ENCODE measurements at places on chromosomes 4 and X.

- no peak for DNase-seq
Observed at GRCh38 chr4:39741401-39741800, 43.5 kb downstream of the UBE2K start.

- peak; percentile 18 for DNase-seq
Observed at GRCh38 chr4:165493359-165493758, 114.6 kb downstream of the CPE start.

GRCh38 chr4:4693258-4693657, 151.4 kb upstream of the STX18 start:
- DNase-seq, result no peak

DNA sequence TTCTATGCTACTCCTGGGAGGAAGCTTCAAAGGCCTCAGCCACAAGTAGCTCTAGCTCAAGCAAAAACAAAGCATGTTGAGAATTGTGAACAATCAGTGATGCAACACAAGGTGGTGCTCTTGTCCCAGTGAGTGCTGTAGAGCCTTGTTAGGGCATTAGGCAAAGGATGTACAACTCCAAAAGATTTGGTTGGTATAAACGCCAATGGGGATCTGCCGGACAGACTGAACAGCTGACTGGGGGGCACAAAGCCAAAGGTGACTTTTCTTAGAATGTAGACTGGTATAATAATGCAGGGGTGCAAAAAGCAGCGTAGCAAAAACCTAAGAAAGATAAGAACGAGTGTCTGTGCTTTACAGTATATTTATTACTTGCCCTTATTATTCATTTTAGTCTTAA, 62.6 kb upstream of the ALB start:
- no peak for DNase-seq

- no peak for DNase-seq
Observed at GRCh38 chr4:167117273-167117672, 117.0 kb downstream of the SPOCK3 start.

- no peak for DNase-seq
Observed at GRCh38 chrX:107744868-107745267, 30.7 kb downstream of the TSC22D3 start.

DNA sequence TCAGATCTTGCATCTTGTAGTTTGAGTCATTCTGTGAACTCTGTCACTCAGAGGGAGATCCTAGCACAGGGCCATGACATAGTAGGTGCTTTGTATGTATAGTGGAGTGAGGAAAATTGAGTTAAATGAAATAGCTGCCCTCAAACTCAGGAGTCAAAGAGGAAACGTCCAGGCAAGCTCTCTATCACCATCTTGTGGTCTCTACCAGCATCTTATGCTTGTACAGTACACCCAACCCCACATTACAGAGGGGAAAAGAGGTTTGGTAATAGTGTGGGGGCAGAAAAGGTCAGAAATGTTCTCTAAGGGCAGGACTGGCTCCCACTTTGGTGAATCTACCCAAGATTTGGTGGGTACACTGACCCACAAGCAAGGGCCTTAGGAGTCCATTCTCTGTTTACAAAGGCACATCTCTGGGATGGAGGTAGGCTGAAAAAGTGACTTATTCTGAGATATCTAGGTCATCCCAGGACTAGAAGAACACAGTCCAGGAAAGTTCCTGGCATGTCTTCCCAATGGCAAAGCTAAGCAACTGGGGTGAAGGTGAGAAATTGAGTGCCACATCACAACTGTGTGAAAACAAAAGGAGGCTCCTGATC, 131.8 kb downstream of the OR13H1 start:
- no peak for DNase-seq

GRCh38 chrX:56744996-56745395, 16.0 kb downstream of the NBDY start:
- no peak for DNase-seq

GRCh38 chrX:103400931-103401330, 24.6 kb downstream of the BEX3 start:
- DNase-seq, result no peak

DNA sequence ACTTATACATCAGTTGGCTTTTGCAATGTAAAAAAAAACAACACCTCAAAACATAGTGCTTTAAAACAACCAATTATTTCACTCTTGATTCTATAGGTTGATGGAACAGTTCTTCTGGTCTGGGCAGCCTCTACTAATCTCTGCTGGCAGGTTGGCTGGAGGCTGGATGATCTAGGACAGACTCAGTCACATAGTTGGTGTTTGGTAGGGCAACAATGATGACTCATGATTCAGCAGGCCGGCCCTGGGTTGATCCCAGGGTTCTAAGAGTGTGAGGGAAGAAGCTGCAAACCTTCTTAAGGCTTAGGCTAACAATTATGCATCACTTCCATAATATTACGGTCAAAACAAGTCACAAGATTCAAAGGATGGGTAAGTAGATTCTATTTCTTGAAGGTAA, 558.2 kb downstream of the ZNF674 start:
- DNase-seq, result no peak

DNA sequence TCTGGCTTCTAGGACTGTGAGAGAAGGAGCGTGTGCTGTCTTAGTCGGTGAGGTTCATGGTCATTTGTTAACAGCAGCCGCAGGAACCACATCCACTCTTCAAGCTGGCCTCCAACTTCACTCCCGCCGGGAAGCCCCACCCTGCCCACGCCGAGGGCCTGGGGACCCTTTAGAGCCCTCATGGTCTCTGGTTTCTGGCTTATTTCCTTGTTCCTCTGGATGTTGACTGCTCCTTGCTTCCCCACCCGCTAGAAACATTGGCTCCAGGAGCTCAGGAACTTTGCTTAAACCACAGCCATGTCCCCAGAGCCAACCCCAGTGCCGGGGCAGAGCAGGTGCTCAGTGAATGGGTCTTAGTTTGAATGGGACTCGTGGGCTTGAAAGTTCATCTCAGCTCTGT, 40.8 kb downstream of the HTRA3 start:
- no peak for DNase-seq

- DNase-seq, result no peak
Observed at GRCh38 chr4:24632011-24632410, 47.7 kb upstream of the DHX15 start.

DNA sequence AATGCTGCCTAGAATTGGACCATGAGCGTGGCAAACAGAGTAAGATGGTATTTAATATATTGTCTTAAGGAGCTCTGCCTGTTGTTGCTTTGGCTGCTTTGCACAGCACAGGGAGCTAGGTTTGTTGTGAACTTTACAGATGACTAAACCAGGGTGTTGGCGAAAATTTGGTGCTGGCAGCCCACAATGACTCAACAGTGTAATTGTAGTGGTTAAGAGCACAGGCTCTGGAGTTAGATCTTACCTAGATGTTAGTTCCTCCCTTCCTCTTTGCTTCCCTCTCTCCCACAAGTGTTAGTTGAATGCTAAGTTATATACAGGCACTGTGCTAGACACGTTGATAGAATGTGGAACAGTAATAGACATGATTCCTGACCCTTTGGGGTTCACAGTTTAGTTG, 128.9 kb upstream of the TRPC5 start:
- no peak for DNase-seq

DNA sequence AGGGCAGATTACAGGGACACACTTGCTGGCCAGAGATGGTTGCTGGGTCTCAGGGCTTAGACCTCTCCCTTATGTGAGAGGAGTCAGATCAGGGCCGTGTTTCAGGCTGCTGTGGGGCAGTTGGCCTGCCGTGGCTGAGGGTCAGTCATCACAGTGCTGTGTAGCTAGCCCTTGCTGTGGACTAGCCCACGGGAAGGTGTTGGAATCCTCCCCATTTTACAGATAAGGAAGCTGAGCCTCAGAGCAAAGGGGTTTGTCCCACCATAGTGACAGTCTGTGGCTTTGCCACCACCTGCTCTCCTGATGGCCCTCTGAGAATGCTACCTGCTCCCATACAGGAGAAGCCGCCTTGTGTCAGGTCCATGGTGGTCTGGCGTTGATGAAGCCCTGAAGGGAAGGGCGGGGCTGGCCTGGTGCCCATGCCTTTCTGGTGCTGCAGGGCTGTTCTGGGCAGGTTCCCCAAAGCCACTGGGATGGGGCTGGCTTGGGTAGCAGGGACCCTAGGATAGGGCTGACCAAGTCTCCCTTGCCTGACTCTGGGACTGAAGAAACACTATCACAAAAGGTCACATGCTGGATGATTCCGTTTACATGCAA, 2.4 kb upstream of the FAM53A start:
- no peak for DNase-seq

GRCh38 chr4:76012388-76012801, 5.1 kb upstream of the CXCL9 start:
- DNase-seq, result no peak

- DNase-seq, result no peak
Observed at GRCh38 chrX:53580742-53581504, 105.6 kb downstream of the HUWE1 start.

DNA sequence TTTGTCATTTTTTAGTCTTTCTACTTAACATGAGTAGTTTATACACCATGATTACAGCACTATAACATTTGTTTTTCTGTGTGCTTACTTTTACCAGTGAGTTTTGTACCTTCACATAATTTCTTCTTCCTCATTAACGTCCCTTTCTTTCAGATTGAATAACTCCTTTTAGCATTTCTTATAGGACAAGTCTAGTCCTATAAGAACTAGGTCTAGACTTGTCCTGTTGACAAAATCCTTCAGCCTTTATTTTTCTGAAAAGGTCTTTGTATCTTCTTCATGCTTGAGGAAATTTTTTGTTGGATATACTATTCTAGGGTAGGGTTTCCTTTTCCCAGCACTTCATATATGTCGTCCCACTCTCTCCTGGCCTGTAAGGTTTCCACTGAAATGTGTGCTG, 253.3 kb upstream of the ARHGAP24 start:
- no peak for DNase-seq

Data from effector memory CD8-positive, alpha-beta T cell (primary cell).